ENCODE measurements at places on chromosomes 6 and 20.

GRCh38 chr6:80215063-80215462, 108.6 kb downstream of the BCKDHB start:
- H3K27me3 ChIP-seq, result no peaks in the 10 kb centered on the region
- no peak overlapping the region for H3K4me3 ChIP-seq
- no peaks in the 10 kb centered on the region for H3K4me1 ChIP-seq
- no peak overlapping the region for H3K27ac ChIP-seq
- DNase-seq, result no peak

DNA sequence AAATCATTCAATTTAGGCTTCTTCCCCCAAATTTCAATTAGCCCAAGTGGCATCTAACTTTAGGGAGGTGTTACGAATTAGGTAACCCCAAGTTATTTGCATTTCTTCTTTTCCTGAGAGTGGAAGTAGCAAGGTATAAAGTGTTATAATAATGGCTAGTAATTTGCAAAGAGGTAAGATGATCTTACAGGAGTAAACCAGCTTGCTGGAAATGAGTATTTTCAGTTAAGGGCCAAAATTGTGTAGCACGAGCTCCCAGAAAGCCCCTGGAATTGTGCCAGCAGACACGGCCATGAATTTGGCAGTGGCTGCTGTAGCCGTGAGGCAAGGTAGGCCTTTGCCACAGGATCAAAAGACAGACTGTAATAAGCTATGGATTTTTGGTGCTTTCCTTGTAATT, 38.0 kb downstream of the CITED2 start:
- no peaks in the 10 kb centered on the region for H3K27me3 ChIP-seq
- no peak overlapping the region for H3K27ac ChIP-seq

DNA sequence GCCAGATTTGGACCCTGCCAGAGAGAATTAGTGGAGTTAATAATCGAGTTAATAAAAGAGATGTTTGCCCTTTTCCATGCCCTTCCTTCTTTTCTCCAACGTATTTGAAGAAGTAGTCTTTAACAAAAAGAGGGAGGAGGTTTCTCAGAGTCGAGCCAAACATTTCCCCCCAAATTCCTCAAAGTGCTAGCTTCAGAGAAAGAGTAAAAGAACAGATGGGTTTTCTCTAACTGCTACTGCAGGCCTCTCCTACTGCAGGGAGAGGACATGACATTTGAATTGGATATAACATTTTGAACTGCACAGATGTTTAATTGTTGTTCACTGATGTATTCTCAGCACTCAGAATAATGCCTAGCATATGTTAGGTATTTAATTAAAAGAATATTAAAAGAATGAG, 25.5 kb downstream of the RWDD2A start:
- no peak overlapping the region for H3K4me3 ChIP-seq
- H3K27me3 ChIP-seq, result peaks cover 10% of the 10 kb centered on the region
- no peak for DNase-seq
- H3K36me3 ChIP-seq, result no peaks in the 10 kb centered on the region

GRCh38 chr6:25913741-25914140, 16.8 kb downstream of the SLC17A2 start:
- no peak for DNase-seq
- no peak overlapping the region for H3K4me3 ChIP-seq
- H3K27ac ChIP-seq, result no peak overlapping the region
- H3K36me3 ChIP-seq, result no peaks in the 10 kb centered on the region

All from activated CD8-positive, alpha-beta T cell treated with anti-CD3 and anti-CD28 coated beads, Interleukin-2, amount 10 ng/mL, durations not matched to agents 7 days and 5 days (primary cell).